Stimulated activated CD4-positive, alpha-beta T cell treated with anti-CD3 and anti-CD28 coated beads, Interleukin-1b, Interleukin-23, amount 100 ng/mL, for 1 hour (primary cell): ENCODE measurements at places on chromosomes 5 and 9.

GRCh38 chr5:10351199-10351905 is 2.1 kb upstream of the MARCHF6 start:
- no peak for DNase-seq

DNA sequence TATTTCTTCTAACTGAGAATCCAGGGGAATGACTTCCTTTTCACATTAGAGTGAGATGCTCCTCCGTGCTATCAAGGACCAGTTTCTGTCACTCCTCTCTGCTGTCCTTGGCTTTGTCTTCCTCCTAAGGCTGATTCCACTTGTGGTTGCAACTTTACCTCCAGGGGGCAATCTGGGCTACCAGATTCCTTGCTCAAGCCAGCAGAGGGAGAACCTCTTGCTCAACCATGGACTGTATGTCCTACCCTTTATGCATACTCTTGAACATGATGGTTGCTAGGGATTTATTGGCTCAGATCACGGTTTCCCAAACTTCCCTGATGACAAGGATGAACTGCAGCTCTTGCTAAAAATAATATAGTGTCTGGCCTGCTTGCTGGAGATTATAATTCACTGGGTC is 24.0 kb downstream of the NNT start:
- no peak for DNase-seq

GRCh38 chr9:94449486-94449885 is 105.4 kb upstream of the PCAT7 start:
- DNase-seq = no peak

GRCh38 chr9:98794802-98795201 is 1.6 kb downstream of the ANKS6 start:
- no peak for DNase-seq

GRCh38 chr5:62284946-62285891 is 20.8 kb upstream of the KIF2A start:
- DNase-seq = no peak

- no peak for DNase-seq
Observed at GRCh38 chr9:119577881-119578280, 208.6 kb upstream of the BRINP1 start.

GRCh38 chr5:1748271-1748670 is 51.4 kb downstream of the MRPL36 start:
- DNase-seq = no peak

DNA sequence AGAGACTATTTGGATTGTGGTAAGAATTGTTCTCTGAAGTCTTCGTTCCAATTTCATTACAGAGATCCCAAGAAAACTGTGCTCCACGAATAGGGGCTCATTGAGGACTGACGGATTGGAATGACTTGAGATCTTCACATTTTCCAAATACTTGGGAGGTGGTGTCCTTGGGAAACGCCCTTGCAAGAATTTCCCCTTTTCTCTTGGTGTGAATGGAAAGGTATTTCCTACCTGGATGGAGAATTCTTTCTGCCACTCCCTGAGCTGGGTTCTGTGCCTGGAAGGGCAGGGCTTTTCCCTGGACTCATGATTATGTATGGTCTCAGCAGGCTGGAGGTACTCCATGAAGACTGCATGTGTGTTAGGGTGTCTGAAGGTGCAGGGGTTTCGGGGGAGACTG is 53.9 kb downstream of the SNX18 start:
- no peak for DNase-seq

DNA sequence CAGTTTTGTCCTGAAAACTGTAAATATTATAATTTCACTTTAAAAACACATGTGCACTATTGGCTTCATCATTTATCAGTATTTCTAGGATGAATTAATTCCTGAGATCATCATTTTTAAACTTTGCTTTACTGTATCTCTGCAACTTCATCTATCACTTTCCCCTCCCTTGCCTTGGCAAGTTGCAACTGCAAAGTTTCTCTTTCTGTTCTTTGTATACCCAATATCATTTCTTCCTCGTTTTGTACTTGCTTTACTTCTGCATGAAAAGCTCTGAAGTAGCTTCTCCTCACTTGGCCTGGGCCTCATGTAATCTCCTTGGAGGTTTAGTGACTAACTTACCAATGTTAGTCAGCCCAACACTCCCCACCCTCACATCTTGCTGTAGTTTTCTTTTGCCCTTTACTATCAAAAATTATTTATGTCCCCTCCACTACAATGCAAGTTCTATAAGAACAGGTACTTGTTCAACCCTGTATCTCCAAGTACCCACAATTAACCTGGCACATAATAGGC is 12.8 kb downstream of the C5orf63 start:
- no peak for DNase-seq

GRCh38 chr5:59673438-59674058 is 220.0 kb downstream of the PDE4D start:
- no peak for DNase-seq

GRCh38 chr9:82934949-82935348 is 128.0 kb downstream of the RASEF start:
- DNase-seq = no peak

DNA sequence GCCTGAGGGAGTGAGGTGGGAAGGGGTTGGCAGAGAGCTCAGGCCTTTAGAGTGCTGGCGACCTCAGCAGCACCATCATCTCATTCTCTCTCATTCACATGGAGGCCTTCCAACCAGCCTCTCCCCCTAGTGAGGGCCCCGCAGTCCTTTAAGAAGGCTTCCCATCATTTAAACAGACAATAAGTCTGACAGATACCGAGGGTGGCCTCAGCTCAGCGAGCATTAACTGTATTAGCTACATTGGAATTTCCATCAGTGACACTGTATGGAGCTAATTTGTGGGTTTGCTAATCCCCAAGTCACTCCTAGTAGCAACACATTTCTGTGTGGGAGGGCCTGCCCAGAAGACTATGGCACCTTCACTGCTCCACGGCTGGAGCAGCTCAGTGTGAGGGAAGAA is 75.8 kb downstream of the INSYN2B start:
- DNase-seq = no peak

GRCh38 chr9:100377015-100377414 is 24.3 kb upstream of the TEX10 start:
- no peak for DNase-seq

DNA sequence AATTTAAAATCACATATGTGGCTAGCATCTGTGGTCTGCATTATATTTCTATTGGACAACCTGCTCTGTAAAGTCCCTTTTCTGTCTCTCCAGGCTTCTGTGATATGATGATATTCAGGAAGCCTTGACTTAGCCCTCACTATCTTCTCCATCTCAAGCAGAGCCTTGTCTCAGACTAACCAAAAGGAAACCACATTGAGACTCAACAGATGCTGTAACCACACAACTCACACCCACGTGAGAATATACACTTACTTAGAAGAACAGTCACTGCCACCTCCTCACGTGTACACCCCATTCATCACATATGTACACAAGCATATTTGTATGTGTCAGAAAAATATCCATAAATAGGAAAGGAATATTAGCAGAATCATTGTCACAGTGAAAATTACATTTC is 33.6 kb downstream of the HTR4 start:
- DNase-seq = no peak

DNA sequence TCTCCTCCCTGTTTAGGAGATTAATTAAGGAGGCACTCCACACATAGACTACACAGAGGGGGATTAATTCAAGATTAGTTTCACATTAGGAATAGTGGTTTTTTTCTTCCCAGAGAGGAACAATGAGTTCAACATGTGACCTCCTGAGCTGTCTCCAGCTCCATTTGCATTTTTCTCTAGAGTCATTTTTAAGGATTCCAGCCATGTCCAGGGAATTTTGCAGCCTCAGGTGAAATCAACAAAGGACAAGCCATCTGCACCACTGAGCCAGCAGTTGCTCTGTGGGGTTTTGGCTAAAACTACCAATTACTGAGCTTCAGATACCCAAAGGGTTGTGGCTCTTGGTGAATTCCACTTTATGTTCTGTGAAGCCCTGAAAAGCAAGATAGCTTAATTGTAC is 258.5 kb upstream of the PPP1R2B start:
- DNase-seq = no peak

- DNase-seq = no peak
Observed at GRCh38 chr5:55645304-55645703, 66.8 kb downstream of the SLC38A9 start.

- DNase-seq = no peak
Observed at GRCh38 chr9:107426126-107426525, 63.4 kb downstream of the KLF4 start.

GRCh38 chr9:118100529-118101419 is 396.6 kb downstream of the TLR4 start:
- no peak for DNase-seq

GRCh38 chr9:122332083-122332482 is 38.7 kb upstream of the PTGS1 start:
- DNase-seq = no peak

DNA sequence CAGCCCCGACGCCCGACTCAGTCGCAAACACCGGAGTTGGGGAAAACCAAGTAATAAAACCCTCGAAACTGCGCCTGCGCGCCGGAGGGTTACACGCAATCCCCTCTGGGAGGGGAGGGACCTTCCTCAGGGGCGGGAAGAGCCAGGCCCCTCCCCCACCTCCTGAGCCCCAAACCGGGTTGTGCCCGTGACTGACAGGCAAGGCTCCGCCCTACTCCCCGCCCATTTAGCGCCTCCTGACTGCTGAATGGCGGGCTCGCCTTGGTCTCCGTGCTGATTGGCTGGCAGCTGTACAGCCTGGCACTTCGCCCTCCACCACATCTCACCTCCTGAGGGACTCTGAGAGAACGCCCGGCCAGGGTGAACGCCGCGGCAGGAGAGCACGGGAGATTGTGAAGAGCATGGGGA is at the start of gene PRDM9:
Gene PRDM9 (plus strand): TSS at position 332 of the 408 bp plus-strand sequence. CDS start 1,425 bp downstream, outside the sequence.
- no peak for DNase-seq

- DNase-seq = no peak
Observed at GRCh38 chr5:20555034-20555433, 567.0 kb upstream of the CDH18 start.

- no peak for DNase-seq
Observed at GRCh38 chr9:87973122-87973521, 1.2 kb downstream of the CDK20 start.

- no peak for DNase-seq
Observed at GRCh38 chr5:83889971-83890745, 169.5 kb upstream of the HAPLN1 start.

GRCh38 chr5:95935553-95936100 is 26.0 kb downstream of the ELL2 start:
- no peak for DNase-seq

DNA sequence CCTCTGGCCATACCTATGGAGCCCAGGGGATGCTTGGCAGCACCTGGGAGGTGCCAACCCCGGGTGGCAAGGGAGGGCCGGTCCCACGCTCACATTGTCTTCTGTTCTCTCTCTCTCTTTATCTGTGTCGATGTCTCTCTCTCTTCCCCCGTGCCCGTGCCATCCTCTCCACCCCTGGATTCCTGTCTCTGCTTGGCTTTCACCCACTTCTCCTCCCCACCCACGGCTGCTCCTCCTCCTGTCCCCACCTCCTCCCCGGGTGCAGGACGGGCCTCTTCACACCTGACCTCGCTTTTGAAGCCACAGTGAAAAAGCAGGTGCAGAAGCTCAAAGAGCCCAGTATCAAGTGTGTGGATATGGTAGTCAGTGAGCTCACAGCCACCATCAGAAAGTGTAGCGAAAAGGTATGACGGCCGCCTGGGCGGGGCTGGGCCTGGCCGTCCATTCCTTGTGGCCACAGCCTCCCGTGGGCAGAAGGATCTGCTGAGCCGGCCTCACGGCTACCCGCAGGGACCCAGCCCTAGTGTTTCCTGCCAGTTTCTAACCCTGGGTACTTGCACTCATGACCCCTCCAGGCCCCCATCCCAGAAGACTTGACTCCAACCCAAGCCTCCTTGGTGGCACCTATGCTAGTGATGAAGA is 22.7 kb downstream of the DNM1 start:
- DNase-seq = no peak

GRCh38 chr9:120654272-120654671 is 60.0 kb downstream of the MEGF9 start:
- no peak for DNase-seq

- no peak for DNase-seq
Observed at GRCh38 chr9:112774006-112774996, 23.7 kb downstream of the SNX30 start.

GRCh38 chr5:64629841-64630240 is 60.5 kb upstream of the SHISAL2B start:
- DNase-seq = no peak

DNA sequence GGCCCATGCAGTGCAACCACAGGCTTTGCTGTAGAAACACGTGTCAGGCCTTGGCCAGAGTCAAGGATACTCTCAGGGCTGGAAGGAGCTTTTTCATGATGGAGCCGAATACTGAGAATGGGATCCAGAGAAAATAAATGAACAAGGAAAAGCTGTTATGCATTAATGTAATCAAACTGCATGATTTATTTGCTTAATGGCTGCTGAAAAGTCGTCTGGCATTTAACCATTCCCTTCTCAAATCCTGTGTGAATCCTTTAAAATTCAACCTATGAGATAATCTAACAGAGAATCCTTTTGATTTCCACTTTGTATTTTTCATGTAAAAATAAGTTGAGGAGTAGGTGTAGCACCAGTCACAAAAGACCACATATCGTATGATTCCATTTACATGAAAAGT is 24.1 kb upstream of the GNA14 start:
- no peak for DNase-seq

DNA sequence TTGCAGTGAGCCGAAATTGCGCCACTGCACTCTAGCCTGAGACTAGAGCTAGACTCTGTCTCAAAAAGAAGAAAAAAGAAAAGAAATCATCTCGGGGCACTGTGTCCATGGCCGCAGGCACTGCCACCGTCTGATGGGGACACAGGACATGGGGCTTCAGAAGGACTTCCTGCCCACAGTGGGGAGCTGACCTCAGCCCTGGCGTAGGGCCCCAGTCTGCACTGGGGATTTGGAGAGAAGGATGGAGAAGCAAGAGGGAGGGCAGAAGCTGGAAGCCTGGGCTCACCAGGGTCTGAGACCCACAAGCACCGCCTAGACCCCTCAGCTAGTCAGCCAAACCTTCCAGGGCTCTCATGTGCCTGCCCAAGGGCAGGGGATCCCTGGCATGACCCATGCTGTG is 4.1 kb upstream of the SARDH start:
- no peak for DNase-seq

DNA sequence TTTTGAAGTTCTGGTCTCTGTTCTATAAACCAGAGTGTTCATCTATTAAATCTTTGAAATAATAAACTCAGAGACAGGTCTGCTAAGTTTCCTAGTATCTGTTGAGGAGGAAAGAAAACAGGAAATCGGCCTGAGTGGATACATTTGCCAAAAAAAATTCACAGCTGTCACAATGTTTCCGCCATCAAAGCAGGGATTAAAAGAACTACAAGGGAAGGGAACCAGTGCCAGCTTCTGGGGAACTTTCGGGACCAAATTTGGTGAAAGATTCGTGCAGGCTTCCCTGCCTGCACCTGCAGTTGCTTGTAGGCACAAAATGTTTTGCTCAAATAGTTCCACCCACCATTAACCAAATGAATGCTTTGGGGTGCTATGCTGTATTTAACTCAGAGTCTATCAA is 267.5 kb downstream of the MSX2 start:
- no peak for DNase-seq

- DNase-seq = no peak
Observed at GRCh38 chr9:93814077-93814956, 140.8 kb downstream of the BARX1 start.

- no peak for DNase-seq
Observed at GRCh38 chr9:15156241-15156640, 150.8 kb downstream of the TTC39B start.

- DNase-seq = no peak
Observed at GRCh38 chr9:3976865-3977613, 322.8 kb downstream of the GLIS3 start.

- DNase-seq = no peak
Observed at GRCh38 chr5:107505763-107506534, 164.8 kb downstream of the EFNA5 start.

- DNase-seq = no peak
Observed at GRCh38 chr5:5558638-5559527, 136.4 kb downstream of the ICE1 start.

- no peak for DNase-seq
Observed at GRCh38 chr5:32156635-32157034, 17.5 kb downstream of the GOLPH3 start.
